ENCODE measurements at places on chromosomes 6 and 20.

- no peak for DNase-seq
These were observed 61.0 kb downstream of the RAB44 start for GRCh38 chr6:36758516-36759147.

DNA sequence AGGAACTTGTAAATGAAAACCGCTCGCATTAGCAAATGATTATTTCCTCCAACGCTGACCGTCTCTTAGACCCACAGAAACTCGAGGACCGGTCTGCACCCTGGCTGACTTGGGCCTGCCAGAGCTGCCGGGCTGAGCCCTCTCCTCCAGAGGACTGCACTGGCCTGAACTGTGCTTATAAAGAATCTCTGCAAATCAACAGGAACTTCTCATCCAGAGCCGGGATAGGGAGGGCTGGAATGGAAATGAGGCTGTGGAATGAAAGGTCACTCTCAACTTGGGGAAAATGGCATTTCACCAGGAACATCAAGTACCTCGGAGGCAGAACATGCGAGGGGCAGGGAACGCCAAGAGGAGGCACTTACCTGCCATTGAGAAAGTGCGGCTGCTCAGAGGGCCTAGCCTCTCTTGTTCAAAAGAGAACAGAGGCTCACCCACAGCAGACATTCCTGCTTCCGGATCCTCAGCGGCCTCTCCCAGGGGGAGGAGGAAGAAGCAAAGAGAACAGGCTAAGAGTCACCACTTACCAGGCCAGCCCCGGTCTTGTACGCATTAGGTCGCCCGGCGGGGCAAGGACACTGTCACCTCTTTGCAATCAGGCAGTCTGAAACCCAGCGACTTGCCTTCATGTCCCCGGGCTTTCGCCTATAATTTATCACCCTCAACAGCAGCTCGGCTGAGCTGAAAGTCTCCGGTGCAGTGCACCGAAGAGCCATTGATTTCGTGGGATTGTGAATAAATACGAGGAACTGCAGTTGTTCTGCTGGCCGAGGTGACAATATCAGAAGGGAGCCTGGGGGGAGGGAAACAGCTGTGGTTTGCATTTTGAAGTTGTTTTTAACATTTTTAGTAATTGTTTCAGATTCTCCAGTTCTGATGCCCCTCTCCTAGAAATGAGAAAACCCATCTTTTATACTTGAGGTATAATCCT, 37.6 kb downstream of the ZMYND8 start:
- no peak for DNase-seq

DNA sequence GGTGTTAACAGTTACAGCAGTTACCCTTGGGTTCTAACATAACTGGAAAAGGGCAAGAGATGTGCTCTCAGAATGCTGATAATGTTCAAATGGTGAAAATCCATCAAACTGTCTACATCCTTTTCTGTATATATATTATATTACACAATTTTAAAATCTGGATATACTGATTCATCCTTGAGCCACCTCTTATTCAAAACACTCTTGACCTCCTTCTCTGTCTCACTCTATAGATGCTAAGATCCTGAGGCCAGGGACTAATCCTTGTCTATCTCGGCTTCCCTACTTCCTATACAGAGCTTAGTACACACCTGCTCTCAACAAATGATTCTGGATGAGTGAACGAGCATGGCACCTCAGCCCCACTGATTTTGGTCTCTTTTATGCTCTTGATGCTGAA, 47.3 kb downstream of the HIVEP2 start:
- DNase-seq = no peak

DNA sequence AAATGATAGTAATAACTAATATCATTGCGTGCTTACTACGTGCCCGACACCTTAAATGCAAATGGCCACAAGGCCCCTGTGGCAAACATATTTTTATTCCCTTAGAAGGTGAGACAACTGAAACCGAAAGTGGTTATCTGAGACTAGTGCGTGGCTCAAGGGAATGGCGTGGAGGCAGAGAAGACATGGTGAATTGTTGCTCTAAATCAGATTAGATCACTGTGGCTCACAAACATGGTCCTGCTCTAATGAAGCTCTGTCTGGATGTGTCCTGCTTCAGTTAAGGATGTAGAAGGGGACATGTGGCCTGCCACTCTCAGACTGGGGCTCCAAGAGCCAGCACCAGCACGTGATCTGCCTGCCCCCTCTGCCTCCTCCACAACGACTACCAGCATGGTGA, 124.2 kb upstream of the GMDS start:
- no peak for DNase-seq

DNA sequence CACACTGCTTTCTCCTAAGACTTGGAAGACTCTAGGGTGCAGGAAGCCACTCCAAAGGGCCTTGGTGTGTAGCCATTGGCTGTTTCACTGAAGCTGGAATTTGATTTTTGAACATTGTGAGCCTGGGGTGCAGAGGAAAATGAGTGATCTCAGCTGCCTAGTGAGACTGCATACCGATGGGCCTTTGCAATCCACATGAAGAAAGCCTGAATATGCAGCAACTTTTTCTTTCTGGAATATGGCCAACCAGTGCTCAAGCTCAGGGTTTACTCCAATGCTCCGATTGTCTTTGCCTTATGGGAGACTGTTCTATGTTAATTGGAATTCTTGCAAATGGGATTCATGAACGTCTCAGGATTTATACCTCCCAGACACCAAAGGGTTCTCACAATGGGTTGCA, 242.6 kb downstream of the DOK5 start:
- no peak for DNase-seq

DNA sequence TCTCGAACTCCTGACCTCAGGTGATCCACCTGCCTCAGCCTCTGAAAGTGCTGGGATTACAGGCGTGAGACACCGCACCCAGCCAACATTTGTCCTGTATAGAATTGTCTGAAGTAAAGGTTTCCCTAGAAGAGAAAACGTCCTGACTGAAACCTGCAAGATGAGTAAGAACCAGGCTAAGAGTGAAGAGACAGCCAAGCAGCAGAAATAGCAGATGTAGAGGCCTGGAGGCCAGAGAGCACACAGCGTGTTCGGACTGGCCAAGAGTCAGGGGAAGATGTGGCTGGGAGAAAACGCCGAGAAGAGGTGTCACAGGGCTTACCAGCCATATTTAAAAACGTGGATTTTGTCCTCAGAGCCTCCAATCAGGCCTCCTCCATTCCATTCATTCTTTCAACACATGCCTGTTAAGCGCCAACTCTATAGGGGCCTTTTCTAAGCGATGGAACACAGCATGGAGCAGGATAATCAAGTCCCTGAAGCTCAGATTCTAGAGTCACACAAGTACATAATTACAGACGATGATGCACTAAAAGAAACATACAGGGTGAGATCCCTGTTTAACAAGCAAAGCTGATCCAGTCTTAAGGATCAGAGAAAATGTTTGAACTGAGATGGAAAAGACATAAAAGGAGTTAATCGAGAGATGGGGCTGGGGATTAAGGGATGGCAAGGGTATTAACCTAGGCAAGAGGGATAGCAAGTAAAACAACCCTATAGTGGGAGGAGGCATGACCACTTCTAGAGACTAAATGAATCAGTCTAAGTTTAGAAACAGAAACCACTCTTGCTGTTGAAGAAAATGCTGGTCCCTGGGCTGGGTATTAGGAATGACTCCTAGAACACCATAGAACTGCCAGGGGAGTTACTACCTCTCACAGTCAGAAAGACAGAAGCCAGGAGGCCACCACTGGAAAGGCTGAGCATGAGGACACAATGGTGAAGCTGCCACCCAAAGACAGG, 4.8 kb downstream of the ZCCHC3 start:
- DNase-seq = no peak

GRCh38 chr20:57425150-57426013, 34.2 kb downstream of the RBM38 start:
- no peak for DNase-seq

DNA sequence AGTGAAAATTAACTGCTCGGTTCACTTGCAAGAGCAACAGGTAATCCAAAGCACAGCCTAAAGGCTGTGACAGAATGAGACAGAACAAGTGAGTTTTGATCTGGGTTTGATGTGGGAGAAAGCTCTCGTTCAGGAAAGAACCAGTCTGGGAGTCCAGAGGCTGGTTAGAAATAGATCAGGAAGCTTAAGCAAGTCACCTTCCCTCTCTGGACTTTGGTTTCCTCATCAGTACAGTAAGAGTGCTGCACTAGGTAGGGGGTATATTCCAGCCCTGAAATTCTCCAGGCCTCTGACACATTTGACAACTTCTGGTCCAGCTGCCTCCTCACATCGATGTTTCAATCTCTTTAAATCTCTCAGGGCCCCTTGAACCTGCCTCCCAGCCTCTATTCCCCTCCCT, 33.7 kb upstream of the MDGA1 start:
- no peak for DNase-seq
